RKO (cell line): ENCODE measurements at places on chromosomes 11 and 22.

- DNase-seq: no peak
Observed at GRCh38 chr22:22194931-22195264, 49.7 kb upstream of the VPREB1 start.

DNA sequence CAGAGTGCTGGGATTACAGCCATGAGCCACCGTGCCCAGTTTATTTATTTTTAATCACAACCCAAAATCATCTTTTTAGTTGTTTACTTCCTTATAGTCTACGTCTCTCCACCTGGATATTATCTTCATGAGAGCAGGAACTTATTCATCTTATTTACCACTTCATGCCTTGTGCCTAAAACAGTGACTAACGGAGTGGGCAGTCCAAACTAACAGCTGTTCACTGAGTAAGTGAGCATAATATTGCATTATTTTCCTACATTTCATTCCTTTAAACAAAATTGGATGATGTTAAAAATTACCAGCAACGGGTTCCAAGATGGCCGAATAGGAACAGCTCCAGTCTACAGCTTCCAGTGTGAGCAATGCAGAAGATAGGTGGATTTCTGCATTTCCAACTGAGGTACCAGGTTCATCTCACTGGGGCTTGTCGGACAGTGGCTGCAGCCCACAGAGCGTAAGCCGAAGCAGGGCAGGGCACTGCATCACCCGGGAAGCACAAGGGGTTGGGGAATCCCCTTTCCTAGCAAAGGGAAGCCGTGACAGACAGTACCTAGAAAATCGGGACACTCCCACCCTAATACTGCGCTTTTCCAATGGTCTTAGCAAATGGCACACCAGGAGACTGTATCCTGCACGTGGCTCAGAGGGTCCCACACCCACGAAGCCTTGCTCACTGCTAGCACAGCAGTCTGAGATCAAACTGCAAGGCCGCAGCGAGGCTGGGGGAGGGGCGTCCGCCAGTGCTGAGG lies 14.1 kb downstream of the TMEM123 start:
- DNase-seq: no peak

- DNase-seq: no peak
Observed at GRCh38 chr11:18578975-18579598, 9.4 kb downstream of the UEVLD start.

- DNase-seq: no peak
Observed at GRCh38 chr22:47204002-47204979, 441.8 kb downstream of the TBC1D22A start.

DNA sequence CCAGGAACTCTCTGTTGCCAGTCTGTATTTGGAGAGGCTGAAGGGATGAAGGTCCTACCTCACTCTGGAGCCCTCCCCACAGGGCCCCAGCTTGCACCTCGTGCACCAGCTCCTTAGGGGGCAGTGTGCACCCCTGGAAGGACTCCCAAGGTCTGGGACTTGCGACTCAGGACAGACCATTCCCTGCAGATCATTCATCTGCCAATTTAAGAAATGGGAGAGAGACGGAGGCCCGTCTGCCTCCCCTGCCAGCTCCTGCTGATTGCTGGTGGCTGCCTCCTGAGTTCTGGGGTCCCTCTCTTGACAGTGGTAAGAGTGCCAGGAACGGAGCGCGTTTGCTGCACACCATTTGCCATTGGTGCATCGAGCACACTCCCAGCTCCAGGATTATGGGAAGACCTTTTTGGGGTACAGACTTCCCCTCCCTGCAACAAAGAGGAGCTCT lies 27.4 kb upstream of the MALAT1 start:
- DNase-seq: peak; percentile 78

- DNase-seq: no peak
Observed at GRCh38 chr22:27245056-27245455, 556.5 kb downstream of the MN1 start.

DNA sequence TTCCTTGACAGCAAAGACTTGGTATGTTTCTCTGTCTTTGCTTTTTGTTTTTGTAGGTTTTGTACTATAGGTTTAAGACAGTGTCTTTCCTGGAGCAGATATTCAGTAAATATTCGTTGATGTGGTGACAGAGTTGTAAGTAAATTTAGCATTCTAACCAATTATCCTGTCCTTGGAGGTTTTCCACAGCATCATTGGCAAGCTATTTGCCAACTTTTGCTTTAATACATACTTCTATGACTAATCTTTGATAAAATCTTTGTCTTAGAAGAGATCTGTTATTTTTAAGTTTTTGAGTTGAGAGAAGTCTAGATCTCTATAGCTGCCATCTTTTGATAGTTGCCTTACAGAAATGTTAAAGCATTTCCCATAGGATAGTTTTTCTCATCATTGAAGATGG lies 3.8 kb downstream of the USP47 start:
- DNase-seq: no peak

DNA sequence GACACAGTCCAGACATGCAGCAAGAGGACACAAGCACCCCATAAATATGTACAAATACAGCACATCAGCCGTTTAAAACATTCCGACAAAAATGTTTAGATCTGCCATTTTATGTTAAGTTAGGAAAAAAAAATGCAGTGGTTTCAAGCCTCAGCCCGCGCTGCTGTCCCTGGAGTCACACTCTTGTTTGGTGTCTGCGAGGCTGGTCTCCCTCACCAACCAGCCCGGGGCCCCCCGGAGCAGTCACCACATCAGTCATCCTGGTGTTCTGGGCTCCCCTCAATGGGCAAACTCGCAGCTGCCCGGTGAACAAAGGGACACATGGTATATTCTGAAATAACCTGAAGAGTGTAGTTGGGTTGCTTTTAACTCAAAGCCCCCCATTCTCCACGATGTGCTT lies 1022.2 kb downstream of the BRD1 start:
- DNase-seq: no peak

GRCh38 chr11:128616161-128616560 lies 28.8 kb upstream of the ETS1 start:
- no peak for DNase-seq

GRCh38 chr11:128933481-128934178 lies 9.0 kb downstream of the TP53AIP1 start:
- no peak for DNase-seq

DNA sequence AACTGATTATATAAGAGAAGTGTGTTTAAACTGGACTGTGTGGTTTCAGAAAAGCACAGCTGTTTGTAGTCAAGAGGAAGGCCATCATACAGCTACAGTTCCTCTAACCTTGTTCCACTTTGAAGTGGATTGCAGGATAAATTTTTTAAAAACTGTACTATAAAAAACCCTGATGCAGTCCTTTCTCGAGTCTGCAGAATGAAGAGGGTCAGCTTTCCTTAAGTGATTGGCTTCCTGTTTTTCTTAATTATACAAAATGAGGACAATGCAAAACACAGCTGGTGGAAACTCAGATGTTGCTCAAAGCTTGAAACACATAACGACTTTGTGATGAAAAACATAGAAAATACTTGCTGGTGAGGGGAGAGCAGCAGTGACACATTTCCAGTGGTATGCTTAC lies 1060.5 kb downstream of the DLG2 start:
- DNase-seq: no peak

DNA sequence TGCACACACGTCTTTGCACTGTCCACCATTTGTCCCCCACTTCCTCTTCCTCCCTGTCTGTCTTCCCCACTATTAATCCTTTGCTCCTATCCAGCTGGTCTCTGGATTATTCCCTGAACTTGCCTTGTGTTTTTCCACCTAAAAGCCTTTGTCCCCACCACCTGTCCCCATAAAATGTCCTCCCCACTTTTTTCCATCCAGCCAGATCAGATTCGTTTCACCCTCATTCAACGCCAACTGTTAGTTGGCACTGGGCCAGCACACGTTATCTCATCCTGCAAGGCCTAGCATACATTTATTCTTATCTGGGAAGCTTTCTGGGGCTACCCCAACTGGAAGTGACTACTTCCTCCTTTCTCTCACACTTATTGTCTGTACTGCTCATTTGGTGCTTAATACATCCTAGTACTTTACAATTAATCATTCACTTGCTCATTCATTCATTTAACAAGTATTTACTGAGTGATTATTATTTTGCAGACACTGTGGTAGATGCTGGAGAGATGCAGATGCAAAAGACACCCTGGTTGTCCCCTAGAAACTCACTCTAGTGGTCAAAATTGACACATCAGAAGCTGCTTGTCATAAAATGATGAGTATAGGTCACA lies 96.2 kb downstream of the RASSF10 start:
- no peak for DNase-seq

DNA sequence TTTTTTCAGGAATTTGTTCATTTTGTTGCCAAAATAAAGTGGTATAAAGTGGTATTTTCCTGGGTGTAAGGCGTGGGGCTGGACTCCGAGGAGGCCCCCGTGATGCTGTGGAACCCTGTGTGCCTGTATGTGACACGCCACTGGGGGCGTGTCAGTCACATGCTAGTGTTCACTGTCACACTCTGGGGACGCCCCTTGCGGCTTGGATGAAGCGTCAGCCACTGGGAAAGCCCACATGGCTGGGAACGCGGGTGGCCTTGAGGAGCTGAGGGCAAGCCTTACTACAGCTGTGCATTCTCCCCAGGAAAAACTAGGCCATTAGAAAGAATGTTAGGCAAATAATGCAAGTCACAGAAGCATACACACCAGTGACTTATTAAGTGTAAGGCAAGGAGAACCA lies 77.0 kb upstream of the SLC25A18 start:
- DNase-seq: no peak

DNA sequence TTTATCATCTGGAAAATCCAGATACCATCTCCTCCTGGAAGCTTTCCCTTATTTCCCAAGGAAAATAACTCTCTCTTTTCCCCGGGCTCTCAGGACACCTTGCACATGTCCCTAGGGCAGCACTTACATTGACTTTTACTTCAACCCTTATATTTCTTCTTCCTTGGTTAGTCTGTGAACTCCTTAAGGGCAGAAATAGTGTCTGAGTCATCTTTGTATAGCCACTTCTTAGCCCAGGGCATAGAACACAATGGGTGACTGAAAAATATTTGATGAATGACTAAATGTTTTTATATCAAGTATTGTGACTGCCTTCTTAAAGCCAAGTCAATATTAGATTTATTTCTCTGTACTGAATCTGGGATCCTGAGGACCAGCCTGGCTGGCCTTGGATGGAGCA lies 45.4 kb upstream of the MYOD1 start:
- no peak for DNase-seq

GRCh38 chr11:19013181-19013857 lies 47.2 kb downstream of the MRGPRX2 start:
- no peak for DNase-seq

- no peak for DNase-seq
Observed at GRCh38 chr22:38310518-38311322, 6.5 kb downstream of the CSNK1E start.

DNA sequence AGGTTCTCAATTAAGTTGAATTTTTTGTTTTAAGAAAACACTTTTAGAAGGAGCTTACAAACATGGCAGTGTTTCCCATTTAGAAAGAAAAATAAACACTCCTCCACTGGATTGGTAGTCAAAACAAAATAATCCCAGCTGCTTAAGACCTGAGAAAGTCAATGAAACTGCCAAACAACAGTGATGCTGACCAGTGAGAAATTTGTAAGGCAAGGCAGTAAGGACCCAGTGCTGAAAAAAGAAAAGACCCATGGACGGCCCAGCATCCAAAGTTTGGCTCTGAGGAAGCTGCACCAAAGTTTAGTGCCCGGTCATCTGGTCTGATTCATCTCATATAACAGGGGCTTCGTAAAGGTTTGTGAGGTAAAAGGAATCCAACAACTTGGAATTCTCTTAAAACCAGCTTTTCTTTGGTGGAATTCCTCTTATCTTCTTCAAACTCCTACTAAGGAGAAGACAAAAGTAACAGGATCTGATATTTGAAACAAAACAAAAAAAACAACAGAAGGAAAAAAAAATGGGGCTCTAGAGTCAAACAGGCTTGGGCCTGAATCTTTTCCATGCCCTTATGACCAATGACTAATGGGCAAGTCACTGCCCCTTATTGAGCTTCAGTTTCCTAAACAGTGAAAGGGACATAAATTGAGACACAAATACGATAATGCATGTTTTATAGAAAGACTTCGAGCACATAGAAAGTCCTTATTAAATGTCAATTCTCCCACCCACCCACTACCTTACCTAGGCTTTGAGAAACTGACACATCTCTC lies 383.0 kb upstream of the NARS2 start:
- peak; percentile 30 for DNase-seq

DNA sequence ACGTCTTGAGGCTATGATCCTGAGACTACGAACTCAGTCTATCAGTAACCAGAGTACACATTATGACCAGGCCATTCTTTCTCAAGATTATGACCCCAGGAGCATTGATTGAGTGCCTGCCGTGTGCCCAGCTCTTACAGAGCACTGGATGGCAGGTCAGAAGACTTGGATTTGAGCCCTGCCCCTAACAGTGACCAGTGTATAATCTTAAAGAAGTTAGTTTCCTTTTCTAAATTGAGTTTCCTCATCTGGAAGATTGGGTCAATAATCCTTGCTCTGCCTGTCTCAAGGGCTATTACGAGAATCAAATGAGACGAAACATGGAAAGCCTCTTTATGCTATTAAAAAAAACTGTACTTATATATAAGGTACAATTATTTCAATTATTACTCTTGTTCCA lies 38.2 kb downstream of the SLCO2B1 start:
- no peak for DNase-seq

GRCh38 chr11:48013269-48013901 lies 33.0 kb downstream of the PTPRJ start:
- DNase-seq: no peak

- no peak for DNase-seq
Observed at GRCh38 chr22:24763872-24764485, 10.5 kb downstream of the PIWIL3 start.

DNA sequence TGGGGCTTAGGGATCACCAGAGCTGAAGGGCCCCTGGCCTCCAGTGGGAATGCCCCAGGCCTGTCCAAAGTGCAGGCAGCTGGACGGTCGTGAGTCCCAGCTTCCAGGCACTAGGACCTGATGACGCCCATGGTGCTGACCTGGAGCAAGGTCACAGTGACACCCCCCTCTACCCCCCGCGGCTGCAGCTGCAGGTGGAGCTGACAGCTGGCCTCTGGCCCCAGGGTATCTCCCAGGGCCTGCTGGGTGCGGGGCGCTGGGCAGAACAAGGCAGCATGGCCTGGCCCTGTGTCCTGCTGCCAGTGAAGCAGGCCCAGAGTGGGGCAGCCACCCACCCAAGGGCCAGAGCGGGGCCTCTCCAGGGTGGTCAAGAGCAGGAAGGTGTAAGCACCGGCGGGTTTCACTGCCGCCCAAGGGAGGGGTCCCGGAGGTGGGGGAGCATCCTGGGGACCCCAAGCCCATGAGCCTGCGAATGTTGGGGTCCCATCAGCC lies 553 bp upstream of the TCIRG1 start:
- peak; percentile 43 for DNase-seq

DNA sequence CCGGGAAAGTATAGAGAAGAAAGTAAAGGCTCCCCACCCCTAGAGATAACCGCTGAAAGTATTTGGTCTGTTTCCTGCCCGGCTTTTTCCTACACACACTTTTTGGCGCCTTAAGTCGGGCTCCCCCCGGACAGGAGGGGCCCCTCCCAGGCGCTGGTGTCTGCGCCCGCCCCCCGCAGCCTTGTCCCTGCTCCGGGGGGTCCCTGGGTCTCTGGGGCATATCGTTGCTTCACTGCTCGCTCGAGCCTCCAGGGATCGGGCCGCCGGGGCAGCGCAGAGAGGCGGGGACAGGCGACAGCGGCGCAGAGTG lies 928 bp upstream of the CRACR2B start:
- DNase-seq: no peak
